NCI-H2081 (cell line): ENCODE measurements at places on chromosomes 4 and X.

- no peak for DNase-seq
These were observed 10.8 kb upstream of the RHOH start for GRCh38 chr4:40185830-40186664.

- DNase-seq: no peak
These were observed 68.8 kb downstream of the FBXW7 start for GRCh38 chr4:152467101-152467500.

- DNase-seq: no peak
These were observed 28.5 kb upstream of the WNK3 start for GRCh38 chrX:54386314-54386713.

DNA sequence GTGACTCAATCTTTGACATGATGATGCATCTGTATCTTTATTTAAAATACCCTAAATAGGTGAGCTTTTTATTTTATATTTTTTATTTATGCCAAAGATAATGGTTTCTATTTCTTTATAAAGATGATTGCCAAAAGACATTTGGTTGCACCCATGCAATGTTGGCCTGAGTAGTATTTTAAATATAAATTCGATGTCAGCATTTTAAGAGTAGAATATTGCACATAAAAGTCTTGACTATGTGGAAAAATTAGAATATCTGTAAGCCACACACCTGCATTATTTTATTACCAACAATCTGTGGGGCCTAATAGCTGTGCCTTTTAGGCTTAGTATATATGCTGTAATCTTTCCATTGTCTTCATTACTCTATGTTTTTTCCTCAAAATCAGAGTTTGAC is 91.4 kb downstream of the CPXCR1 start:
- no peak for DNase-seq

GRCh38 chr4:101600287-101600686 is 190.2 kb upstream of the BANK1 start:
- no peak for DNase-seq

DNA sequence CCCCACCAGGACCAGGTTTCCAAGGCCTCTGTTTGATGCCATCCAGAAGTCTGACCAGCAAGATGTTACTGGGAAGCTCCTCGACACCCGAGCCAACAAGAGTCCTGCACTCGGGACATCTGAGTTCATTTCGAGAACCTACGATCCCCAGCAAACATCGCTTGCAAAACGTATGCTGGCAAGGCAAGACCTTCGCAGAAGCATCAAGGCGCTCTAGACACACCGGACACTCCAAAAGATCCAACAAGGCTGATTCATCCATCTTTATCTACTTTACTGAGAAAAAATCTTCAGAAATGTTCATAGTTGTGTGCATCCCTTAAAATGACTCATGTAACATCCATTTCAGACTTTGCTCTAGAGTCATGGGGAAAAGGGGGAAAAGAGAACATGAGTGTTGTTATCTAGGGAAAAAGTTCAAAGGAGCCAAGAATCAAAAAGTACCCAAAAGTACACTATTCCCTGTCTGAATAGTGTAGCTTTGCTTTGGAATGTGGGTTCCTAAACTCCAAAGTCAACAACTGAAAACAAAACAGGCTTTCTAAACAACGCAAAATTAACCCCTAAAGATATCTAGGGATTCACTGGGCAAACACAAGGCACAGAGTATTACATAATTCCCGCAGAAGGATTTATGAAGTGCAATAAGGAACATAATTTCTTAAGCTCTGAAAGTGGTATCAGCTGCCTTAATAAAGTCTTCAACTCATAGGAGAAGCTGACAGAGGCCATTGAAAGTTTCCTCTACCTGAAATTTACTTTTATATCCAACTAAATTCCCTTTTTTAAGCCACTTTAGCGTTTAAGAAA is 1.6 kb downstream of the SH3RF1 start:
- no peak for DNase-seq

DNA sequence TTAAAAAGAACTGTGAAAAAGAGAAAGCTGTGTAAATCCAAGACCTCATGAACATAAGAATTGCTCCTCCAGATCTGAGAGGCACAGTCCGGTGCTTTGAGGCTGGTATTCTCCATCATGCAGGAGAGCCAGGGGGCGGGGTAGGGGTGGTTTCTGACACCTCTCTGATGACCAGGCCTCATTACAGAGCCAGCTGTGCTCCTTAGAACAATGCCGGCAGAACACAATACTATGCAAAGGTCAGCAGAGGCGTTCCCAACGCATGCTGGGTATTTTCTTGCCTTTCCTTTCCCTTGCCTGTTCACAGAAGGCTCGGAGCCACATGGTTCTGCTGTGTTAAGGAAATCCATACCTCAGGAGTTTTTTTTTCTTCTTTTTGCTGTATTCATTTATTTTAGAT is 91.2 kb upstream of the SOD3 start:
- no peak for DNase-seq

DNA sequence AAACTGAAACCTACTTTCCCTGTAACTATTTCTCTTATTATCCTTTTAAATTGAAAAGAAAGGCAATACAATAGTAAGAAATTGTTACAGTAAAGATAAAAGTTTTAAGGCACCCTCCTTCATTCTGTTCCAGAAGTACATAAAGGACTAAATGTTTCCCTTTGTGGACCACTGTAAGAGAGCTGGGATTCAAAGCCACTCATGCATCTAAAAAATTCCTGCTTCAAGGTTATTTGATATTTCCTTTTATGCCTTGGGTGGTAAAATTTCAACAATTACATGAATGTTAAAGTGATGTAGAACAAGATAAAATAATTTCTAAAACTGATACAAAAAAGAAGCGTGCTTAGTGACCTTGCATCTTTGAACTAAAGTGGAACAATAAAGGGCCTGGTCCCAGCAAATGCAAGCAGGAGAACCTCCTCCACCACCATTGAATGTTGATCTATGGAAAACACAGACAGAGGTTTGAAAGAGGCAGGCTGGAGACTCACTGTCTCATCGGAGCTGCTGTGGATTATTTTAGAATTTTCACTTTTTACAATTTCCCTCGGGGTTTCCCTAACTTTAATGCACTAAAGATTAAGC is 42.3 kb upstream of the PRSS12 start:
- no peak for DNase-seq
